GM04504 (cell line): ENCODE measurements at places on chromosomes 11 and 22.

GRCh38 chr11:57711414-57712255 lies at the start of gene MED19:
TSS of gene MED19 (minus strand) at chr11:57712215. CDS start at chr11:57712179, 36 bp downstream.
- DNase-seq = peak; percentile 32

DNA sequence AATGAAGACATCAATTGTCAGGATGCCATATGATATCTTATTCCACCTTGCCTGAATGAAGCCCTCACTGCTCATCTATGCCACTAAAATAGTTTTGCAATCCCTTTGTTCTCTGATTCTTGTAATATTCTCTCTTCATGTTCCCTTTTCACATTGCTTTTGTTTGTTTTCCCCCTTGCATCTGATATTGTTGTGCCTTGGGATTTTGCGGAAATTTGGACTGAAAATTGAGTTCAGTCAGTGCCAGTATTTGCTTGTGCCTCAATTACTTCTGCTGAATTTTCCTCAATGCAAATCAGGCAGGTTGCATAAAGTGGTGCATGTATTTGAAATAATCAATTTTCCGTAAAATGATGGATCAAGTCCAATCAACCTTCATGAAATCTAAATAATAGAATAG lies 98.3 kb downstream of the PAX6 start:
- DNase-seq = no peak

GRCh38 chr11:118008271-118008911 lies 22.2 kb downstream of the IL10RA start:
- no peak for DNase-seq

DNA sequence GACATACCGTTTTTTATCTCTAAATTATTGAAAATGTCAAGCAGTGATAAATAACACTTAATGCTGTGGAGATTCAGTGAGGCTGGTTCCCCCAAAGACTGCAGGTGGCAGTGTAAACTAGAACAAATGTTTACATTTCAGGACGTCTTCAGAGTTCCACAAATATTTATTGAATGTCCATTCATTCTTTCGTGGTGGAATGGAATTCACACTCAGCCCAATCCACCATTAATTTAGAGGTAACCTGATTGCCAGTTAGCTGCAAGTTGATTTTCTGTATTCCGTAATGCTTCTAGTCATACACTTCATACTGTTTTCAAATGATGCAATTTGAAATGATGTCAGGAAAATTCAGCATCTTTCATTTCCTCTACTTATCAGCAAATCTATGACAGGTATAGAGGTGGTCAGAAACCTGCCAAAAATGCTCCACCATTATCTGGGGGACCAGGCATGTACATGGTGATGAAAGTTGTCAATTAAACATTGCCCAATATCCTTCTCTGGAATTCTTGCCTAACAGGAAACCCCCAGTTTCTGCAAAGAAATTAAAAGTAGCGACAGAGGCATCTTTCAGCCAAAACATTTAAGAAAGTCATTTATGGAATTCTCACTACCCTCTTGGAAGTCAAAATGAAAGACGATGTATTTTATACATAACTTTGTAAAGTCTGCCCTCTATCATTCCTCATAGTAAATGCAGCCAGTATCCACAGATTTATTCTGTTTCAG lies 94.3 kb upstream of the BMAL1 start:
- peak; percentile 34 for DNase-seq

DNA sequence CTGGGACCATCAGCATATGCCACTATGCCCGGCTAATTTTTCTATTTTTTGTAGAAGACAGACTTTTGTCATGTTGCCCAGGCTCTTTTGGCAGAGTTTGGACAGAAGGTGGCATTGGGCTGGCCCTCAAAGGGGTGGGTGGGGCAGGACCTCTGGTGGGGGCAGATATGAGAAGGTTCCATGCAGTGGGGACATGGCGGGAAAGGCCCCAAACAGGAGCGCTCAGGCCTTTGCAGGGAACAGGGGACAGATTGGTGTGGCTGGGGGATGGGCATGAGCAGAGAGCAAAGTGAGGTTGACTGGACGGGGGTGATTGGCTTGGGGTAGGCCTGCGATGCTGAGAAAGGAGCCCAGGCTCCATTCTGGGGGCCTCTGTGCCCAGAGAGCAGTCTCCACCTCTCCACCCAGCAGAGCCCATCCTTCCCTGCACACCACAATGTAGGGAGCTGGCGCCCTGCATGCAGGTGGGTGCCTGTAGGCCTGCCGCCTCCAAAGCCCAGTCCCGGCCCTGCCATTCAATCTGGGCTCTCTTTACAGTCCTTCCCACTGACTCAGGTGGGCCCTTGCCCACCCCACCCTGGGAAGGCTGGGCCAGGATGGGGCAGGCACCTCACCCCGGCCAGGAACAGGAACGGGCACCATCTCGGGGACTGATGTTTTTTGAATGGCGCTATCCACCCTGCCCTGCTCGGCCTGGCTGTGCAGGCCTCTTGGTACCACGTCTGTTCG lies 98.7 kb downstream of the MORC2 start:
- DNase-seq = no peak

DNA sequence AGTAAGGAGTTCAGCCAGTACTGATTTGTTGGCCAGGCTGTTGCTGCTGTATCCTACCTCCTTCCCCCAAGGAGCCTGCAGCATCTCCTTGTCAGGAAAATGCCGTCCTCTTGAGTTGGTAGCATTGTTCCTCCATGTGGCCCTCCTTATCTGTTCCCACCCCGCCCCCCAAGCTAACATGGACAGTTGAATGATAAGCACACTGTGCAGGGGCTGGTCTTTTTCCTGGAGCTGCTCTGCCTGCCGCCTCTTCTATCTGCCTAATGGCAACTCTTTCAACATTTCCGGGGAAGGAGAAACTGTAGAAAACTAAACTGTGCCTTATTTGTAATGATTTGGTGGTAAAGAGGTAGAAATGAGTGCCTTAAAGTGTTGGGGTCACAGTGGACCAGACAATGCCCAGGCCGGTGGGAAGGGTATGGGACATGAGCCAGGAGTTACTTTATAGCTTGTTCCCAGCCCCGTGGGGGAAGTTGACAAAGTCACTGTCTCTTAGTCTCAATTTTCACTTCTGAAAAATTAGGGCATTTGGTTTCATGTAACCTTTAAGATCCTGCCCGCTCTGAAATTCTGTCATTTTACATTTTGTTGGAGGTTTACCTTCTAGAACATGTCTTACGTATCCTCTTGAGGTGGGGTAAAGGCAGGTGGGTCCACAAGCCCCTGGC lies 4.5 kb downstream of the FAM118A start:
- no peak for DNase-seq

GRCh38 chr11:86675017-86675416 lies 2.6 kb upstream of the ME3 start:
- no peak for DNase-seq

- DNase-seq = no peak
Observed at GRCh38 chr22:39408173-39408572, 8.6 kb downstream of the TAB1 start.

DNA sequence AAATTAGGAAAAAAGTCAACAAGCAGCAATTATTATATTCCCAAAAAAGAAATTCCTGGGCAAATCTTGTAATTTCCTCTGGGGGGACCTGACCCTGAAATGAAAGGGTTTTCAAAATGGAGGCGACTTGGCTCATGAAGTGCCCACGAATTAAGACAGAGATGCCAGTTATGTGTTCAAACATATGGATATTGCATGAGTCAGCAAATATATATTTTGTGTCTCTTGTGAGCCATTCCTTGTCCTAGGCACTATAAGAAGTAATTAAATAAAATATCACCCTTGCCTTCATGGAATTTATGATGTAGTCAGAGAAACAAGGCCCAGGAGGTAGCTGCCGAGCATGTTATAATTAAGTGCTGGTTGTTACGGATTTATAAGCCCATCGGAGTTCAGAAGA lies 68.6 kb downstream of the BARX2 start:
- DNase-seq = no peak

- DNase-seq = no peak
Observed at GRCh38 chr22:47808236-47808635, 1045.8 kb downstream of the TBC1D22A start.

GRCh38 chr11:86517557-86517956 lies 142.9 kb downstream of the CCDC81 start:
- DNase-seq = no peak

DNA sequence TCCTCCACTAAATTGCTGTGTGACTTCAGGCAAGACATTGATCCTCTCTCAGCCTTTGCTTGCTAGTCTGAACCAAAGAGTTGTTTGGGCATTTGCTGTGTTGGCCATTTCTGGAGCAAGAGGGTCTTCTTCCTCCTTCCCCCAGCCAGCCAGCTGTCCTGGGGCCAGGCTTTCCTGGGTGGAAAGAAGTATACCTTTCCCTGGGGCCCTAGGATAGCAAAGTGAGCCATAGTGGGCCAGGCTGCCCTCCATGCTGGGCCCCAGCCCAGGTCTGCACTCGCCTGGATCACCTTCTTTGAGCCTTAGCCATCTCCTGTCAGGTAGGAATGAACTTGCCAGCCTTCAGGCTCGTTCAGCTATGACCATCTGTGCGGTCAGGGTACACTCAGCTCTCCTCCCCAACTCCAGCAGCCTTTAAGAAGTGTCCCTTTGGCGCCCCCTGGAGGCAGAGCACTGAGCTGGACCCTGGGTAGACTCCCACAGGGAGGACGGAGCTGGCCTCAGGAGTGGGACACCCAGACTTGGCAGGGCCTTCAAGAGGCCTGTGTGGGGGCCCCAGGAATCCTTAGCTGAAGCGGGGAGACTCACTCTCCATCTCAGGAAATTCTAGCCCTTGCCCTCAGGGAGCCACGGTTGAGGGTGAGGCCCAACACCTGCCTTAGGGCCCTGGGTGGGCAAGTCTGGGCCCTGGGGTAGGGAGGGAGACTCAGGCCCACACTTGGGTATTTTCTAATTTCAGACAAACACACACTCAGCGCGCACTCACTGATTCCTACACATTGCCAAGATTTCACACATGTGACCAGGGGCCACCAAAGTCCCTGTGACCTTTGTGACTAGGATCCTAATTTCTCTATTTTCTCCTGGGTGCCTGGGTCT lies 35.6 kb upstream of the TPBGL start:
- peak; percentile 54 for DNase-seq

GRCh38 chr11:32400196-32400595 lies 35.1 kb downstream of the WT1 start:
- no peak for DNase-seq

DNA sequence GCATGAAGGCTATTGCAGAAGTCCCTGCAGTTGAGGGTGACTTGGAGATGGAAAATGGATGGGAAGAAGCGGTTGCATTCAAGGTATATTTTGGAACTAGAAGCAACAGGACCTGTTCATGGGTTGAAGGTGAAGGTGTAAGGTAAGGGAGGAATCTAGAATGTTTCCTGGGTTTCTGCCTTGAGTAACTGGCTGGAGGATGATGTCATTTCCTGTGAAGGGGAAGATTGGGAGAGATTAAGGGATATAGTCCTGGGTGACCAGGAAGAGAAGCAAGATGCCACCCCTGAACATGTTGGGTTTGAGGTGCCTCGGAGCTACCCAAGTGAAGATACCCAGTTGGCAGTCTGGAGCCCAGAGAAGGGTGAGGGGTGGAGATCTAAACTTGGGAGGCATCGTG lies 12.1 kb upstream of the MOGAT2 start:
- no peak for DNase-seq

- DNase-seq = no peak
Observed at GRCh38 chr11:95595541-95595940, 194.0 kb downstream of the FAM76B start.

DNA sequence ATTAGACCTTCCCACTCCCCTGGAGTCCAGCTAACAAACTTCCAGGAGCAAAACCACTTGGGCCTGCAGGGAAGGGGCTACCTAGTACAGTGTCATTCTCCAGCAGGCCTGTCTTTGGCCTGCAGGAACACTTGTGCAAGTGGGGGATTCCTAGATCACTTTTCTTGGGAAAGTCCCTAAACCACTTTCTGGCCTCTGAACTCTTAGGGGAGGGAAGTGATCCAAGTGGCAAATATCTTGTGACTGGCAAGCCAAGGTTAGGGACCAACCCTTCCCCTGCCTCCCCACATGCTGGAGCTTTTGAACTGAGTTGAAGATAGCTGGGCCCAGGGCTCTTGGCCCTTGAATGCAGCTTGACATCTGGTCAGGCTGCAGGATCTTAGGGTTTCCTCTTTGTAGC lies 17.2 kb downstream of the PPFIBP2 start:
- DNase-seq = no peak

GRCh38 chr22:35445933-35446332 lies 46.0 kb downstream of the MCM5 start:
- DNase-seq = no peak

DNA sequence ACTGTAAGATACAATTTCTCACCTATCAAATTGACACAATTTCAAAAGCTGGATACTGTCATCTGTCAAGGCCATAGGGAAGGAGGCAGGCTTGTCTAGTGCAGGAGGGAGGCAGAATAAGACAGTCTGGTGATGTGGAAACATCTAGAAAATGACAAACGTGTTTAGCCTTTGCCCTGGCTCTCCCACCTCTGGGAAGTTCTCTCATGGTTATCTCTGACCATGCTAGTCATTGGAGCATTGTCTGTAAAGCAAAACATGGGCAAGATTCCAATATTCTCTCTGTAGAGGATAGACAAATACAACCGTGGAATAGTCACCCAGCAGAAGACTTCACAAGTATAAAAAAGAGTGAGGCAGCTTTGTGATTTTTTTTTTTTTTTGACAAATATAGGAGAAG lies 9.1 kb upstream of the SERHL2 start:
- DNase-seq = no peak

DNA sequence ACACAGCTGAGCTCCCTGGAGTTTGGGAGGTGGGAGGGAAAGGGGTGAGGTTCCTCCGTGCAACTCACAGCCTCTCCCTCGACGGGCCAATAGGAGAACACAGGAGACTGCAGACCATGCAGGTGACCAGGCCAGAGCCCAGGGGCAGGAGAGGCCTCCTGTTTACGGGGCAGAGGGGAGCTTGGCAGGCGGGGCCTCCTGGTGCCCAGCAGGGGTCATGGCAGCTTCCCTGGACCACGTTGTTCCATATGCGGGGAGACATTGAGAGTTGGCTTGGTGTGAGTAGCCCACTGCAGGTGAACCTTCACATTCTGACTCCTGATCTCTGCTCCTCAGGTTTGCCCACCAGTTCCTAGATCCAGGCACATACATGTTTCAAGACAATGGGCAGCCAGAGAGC lies 19.3 kb upstream of the XKR3 start:
- DNase-seq = no peak

DNA sequence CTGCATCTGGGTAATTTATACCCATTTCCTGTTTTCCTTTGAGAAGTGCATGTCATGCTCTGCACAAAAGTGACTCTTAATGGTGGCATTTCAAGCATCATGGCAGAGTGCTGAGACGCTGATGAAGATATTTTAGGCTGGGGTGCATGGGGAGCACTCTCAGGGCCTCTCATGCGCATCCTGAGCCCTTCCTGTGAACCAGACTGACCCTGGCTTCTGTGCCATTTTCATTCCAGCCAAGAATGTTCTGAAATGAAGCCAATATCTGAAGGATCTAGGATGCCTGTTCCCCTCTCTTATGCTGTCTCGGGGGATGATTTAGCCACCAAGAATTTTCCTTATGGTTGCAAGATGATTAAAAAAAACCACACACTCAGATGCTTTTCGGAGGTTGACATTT lies 61.5 kb downstream of the MIAT start:
- DNase-seq = peak; percentile 95

DNA sequence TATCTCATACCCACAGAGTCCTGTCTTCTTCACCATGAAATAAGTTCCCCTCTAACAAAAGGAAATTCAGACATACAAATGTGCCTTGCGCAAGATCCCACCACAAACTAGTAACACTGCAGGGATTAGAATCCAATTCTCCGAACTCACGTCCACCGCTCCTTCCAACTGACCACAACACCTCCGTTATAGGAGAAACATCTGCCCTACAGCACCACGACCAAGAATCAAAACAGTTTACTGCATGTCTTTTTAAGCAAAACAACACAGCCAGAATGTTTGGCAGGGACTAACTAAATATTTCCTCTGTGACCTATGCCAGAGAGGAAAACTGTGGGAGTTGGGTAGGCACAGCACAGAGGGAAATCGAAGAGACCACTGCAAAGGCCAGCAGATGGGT lies 72.7 kb upstream of the AKIP1 start:
- DNase-seq = peak; percentile 92

GRCh38 chr22:25085930-25086901 lies 113.4 kb upstream of the CRYBB3 start:
- DNase-seq = no peak
